ENCODE measurements at places on chromosomes 7 and 10.

- DNase-seq = no peak
These were observed 661.7 kb downstream of the IPMK start for GRCh38 chr10:57605948-57606485.

GRCh38 chr10:34547291-34547690 lies 267.8 kb downstream of the PARD3 start:
- no peak for DNase-seq

GRCh38 chr10:127145173-127145572 lies 51.2 kb downstream of the INSYN2A start:
- no peak for DNase-seq

GRCh38 chr10:124236816-124237215 lies 143.4 kb upstream of the CHST15 start:
- no peak for DNase-seq

DNA sequence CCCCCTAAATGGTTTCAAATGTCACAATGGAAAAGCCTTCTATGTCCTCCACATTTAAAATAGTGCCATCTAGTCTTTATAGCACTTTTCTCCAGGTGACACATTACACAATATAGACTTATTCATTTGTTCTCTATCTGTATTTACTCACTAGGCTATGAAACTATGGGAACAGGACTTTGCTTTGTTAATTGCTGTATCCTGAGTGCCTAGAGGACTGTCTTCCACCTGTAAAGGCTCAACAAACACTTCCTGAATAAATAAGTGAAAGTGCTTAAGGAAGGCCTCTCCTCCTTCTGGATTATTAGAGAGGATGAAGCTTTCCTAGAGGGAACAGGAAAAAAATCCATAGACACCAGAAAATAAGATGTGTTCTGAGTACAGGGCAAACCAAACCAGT lies 397.6 kb upstream of the LRRN3 start:
- DNase-seq = no peak

DNA sequence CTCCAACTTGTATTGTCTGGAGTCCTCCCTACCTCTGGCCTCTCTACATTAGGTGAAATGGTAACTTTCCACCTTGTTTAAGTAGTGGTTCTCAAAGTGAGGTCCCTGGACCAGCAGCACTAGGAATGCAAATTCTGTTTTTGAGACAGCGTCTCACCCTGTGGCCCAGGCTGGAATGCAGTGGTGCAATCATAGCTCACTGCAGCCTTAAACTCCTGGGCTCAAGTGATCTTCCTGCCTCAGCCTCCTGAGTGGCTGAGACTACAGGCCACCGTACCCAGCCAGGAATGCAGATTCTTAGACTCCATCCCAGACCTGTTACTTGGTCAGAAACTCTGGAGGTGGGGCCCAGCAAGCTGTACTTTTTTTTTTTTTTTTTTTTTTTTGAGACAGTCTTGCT lies 6.8 kb upstream of the TBL2 start:
- no peak for DNase-seq

DNA sequence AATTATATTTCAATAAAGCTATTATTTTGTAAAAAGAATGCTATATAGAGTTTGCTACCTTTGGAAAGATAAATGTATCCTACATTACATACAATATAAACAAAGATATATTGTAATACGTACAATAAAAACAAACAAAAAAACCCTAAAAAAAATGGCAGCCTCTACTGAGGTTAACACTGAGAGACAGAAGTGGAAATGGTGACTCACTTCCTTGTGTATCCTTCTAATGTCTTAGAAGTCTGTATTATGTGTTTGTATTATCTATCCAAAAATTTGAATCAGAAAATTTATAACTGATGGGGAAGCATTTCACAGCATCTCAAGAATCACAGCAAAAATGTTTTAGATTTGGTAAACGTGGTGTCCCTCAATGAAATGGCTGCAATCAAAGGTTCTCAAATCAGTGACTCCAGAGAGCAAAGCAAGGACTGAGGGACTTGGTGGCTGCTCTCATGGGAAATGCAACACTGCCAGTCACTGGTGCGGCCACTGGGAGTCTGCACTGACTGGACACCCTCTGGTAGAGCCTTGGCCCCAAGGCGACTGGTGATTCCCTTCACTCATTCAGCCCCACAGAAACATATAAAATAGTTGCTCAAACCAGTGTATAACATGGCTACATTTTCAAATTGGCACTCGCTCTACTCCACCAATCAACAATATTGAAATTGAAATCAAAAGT lies 53.8 kb downstream of the PANK1 start:
- DNase-seq = no peak

DNA sequence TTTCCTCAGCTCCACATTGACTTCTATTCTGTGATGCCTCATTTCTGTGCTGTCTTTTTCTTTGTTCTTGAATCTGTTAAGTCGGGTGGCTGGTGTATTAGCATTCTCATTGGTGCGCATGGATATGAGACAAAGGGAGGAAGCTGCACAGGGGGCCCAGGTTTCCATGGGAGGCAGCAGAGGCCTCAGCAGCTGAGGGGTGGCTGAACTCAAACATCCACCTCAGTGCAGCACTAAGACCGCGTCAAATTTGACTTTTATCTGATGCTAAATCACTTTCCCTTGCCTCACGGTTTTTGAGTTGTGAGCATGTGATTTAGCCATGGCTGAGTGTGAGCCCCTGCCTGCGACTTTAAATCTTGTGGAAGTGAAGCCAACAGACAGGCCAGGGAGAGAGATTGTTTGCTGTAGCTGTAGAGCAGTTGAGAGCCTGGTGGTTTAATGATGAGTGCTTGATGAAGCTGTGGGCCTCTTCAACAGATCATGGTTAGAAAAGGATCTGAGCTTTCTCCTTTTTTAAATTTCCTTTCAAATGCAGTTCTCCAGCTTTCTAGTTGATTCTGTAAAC lies 193.3 kb upstream of the ZNF804B start:
- no peak for DNase-seq

DNA sequence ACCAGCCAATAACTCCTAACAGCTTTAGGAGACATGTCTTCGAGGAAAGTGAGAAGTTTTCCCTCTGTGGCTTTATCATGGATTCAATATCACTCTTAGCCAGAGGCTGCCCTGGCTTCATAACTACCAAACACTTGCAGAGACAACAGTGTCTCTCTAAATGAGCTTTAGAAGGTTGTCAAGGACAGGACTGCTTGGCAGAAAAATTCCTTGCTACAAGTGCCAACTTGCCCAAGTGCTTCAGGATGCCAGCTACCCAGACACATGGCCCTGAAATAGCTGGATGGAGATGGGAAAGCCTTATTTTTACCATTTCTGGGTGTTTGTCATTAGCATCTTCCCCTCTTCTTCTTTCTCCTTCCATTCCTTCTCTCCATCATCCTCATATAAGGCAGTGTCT lies 137.1 kb upstream of the MDFIC start:
- no peak for DNase-seq

- peak; percentile 11 for DNase-seq
These were observed 101.6 kb downstream of the NKX6-2 start for GRCh38 chr10:132684164-132684891.

GRCh38 chr7:84924353-84924752 lies 262.5 kb downstream of the SEMA3D start:
- DNase-seq = no peak

GRCh38 chr7:108299251-108299973 lies 156.8 kb downstream of the NRCAM start:
- no peak for DNase-seq

DNA sequence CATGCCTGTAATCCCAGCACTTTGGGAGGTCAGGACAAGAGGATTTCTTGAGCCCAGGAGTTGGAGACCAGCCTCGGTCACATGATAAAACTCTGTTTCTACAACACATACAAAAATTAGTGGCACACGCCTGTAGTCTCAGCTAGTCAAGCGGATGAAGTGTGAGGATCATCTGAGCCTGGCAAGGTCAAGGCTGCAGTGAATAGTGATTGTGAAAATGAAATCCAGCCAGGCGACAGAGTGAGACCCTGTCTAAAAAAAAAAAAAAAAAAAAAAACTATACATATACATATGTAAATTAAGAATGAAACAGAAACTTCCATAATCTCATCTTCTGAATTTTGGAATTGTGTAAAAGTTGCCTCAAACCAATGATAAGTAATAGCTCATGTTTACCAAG lies 18.2 kb upstream of the FAM170B start:
- DNase-seq = no peak

GRCh38 chr10:26446258-26446657 lies 8.1 kb downstream of the APBB1IP start:
- no peak for DNase-seq

DNA sequence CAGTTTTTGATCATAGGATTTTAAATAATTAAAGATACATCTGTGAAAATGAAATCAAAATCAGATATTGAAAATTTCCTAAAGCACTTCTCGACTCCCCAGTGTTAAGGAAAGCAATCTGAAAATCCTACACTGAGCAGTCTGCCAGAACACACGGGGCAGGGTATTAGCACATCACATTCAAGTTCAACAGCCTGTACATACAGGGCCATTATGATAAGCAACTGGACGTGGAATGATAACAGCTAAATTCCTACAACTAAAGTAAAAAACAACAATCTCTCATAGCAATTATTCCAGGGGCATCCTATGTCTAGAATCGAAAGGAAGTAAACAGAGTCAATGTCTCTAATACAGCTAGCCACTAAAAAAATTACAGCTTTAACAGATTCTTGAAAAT lies 31.7 kb downstream of the TRDMT1 start:
- DNase-seq = no peak

DNA sequence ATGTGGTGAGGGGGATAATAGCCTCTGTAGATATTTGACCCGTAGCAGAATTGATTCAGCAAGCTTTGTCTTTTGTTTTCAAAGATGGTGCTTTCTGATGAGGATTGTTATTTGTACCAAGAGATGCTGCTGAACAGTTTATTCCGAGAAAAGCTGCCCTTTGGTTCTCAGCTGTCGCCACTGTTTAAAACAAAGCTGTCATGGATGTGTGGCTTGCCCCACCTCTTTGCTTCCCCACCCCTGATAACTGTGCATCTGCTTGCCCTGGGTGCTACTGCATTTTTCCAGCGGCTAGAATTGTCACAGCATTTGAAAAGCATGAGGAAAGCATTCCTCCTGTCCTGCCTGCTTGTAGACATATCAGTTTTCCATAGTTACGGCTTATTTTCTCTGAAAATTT lies 226.9 kb upstream of the CSTF2T start:
- DNase-seq = peak; percentile 29

GRCh38 chr10:5943536-5943935 lies 33.8 kb downstream of the IL15RA start:
- peak; percentile 78 for DNase-seq

DNA sequence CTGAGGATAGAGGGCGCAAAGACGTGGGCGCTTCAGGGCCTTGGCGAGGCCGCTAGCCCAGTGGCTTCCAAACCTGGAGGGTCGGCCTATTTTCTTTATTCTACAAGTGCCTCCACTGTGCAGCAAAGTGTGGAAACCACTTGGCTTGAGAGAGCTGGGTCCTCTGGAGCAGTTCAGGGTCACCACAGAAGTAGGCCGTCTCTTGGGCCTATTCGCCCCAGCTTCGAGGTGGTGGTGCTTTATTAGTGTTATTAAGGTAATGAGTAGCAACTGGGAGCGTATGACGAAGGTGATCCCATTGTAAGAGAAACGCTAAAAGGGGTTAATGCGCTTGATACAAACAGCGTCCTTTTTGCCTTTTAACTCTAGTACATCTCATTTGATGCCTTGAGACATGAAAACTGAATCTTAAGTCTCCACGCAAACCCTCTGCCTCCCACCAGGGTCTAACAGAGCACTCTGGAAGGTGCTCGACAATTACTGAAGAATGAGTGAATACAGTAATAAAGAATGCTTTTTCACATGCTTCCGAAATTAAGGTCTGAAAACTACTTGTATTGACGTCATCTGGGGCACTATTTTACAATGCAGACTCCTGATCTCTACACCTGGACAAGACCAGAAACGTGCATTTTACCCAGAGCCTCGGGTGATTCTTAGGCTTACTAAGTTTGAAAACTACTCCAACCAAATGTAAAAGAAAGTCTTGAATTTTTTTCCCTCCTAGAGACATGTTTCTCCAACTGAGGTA lies 647 bp upstream of the GSAP start:
- no peak for DNase-seq

- no peak for DNase-seq
These were observed 171.4 kb downstream of the ITGA8 start for GRCh38 chr10:15548331-15548730.

DNA sequence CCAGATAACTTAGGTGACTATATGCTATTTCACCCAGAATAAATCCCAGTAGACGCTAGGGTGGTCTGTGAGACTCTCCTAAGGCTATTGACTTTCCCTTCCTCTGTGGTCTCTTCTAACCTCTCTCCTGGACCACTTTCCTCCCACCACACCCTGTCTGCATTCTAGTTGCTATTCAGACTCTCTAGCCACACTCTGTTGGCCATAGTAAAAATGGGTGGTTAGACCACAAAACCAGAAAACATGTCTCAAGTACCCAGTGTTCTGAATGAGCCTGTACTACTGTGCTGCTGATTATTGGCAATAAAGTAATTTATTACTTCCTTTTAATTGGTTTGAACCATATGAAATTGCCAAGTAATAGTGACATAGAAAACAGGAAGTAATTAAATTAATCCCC lies 240.8 kb downstream of the KIF20B start:
- no peak for DNase-seq

DNA sequence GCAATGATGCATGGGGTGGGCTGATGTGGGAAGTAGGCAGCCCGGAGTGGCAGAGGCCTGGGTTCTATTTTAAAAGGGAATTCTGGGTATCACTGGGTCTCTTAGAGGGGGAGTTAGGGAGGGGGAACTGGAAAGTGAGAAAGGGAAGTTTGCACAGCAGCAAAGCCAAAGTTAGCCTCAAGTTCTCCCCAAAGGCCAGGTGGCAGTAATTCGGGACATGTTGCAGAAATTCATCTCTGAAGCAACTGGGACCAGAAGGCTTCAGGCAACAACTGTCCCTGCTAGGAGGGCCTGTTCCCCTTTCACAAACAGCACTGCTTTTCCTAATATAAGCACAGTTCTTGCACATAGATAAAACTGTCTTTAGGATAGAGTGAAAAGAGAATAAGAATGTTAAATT lies 67.4 kb downstream of the NOD1 start:
- no peak for DNase-seq

Data from femur (tissue), 1 donor.